ENCODE measurements at places on chromosomes 3 and 15.

DNA sequence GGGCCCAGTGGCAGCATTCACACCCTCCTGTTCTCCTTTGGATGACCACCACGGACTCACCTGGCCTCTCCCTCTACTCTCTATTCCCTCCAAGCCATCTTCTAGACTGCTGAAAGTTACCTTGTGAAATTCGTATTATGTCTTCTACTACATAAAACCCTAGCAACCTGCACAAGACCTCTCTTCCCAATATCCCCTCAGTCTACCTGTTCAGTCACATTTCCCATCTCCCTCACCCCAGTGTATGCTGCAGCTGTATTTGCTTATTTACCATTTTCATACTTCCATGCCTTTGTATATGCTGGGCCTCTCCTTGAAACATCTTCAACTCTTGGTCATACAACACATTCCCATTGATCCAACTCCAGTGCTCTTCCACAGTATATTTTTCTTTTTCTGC is 35.3 kb downstream of the DET1 start:
- no peak for DNase-seq

- DNase-seq = no peak
Observed at GRCh38 chr3:14784087-14784681, 34.6 kb upstream of the FGD5 start.

DNA sequence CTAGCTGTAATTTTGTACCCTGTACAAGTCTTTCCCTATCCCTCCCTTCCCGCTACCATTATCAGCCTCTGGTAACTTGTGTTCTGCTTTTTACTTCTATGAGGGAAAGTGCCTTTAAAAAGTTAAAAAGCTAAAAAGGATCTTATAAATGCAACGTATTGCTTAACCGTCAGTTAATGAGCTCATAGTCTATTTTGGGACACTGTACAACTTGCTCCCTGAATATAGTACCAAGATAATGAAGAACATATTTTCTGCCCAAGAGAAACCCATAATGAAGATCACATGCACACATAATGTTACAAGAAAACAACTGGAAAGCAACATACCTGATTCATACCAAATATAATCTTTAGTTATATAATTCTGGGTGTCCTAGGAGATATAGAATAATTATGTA is 22.6 kb downstream of the ZIC1 start:
- no peak for DNase-seq

DNA sequence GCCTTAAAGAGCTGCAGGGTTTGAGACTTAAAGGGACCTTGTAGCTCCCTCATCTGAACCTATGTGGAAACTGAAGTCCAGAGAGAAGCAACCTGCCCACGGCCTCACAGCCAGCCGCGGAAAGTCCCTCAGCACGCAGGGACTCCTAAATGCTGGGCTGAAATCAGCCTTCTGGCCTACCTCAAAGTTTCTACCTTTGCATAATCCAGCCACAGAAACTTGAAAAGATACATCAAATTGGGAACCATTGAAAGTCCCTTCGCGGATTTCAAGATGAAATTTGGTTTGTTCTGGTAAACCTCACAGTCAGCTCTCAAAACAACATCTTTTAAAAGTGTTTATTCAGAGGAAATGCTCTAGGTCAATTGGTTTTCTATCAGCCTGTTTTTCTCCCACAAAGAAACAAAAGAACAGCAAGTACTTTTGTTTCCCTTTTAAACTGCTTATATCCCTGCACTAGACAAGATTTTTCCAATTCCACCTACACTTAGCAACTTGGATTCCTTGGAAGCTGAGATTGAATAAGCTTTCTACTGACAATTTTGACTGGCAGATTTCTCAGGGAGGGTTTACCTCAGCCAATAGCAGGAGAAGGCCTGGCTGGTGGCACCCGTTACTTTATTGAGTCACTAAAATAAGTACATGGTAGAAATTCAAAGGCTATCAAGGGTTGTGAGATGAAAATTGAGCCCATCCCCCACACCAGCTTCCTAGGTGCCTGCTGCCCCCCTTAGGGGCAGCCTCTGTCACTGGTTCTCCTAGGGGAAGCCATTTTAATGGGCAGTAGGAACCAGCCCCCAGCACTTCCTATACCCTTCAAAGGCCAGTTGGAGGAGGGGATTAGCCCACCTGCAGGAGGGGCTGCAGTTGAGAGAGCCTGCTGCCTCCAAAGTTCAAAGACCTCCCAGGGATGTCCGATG is 171.2 kb downstream of the ADAMTS17 start:
- DNase-seq = no peak

- no peak for DNase-seq
Observed at GRCh38 chr15:69750253-69750652, 297.6 kb downstream of the RPLP1 start.

GRCh38 chr15:96132126-96132525 is 198.4 kb upstream of the NR2F2 start:
- DNase-seq = no peak

Measured in RWPE1 (cell line).